Chondrocyte (in vitro differentiated cells): ENCODE measurements at places on chromosomes 7 and 10. TPM values are rescaled to one million over a fixed set of nuclear protein-coding genes. Genes with fewer than 3 reads are reported as not detected.

Gene FAM25A
- not detected in 3 replicates for total RNA-seq

- DNase-seq = no peak
- no peaks in the 10 kb centered on the region for H3K27me3 ChIP-seq
- no peaks in the 10 kb centered on the region for H3K4me1 ChIP-seq
Measured at GRCh38 chr10:85614566-85614965, 752.0 kb downstream of the GRID1 start.

DNA sequence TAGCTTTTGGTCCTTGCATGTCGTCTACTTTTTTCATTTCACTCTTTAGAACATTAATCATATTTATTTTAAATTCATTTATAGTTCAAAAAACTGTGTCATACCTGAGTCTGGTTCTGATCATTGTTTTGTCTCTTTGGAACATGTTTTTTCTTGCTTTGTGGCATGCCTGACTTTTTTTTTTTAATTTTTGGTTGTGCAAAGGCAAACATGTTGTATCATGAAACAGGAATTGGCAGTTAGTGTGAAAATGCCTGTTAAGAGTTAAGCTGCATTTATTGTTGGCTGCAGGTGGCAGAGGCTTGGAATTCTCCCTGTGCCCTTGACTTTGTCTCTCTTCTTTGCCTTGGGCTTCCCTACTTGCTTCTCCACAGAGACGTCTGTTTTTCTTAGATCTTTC lies 525.0 kb upstream of the ADARB2 start:
- no peak for DNase-seq
- H3K4me3 ChIP-seq = no peak overlapping the region
- H3K27ac ChIP-seq = no peak overlapping the region
- no peaks in the 10 kb centered on the region for H3K4me1 ChIP-seq

GRCh38 chr10:124301736-124302135 lies 117.0 kb downstream of the OAT start:
- DNase-seq = peak; percentile 48
- no peaks in the 10 kb centered on the region for H3K4me1 ChIP-seq
- H3K4me3 ChIP-seq = no peak overlapping the region
- peaks cover 8% of the 10 kb centered on the region for H3K36me3 ChIP-seq
- no peak overlapping the region for H3K27ac ChIP-seq
- H3K27me3 ChIP-seq = peaks cover 3% of the 10 kb centered on the region

DNA sequence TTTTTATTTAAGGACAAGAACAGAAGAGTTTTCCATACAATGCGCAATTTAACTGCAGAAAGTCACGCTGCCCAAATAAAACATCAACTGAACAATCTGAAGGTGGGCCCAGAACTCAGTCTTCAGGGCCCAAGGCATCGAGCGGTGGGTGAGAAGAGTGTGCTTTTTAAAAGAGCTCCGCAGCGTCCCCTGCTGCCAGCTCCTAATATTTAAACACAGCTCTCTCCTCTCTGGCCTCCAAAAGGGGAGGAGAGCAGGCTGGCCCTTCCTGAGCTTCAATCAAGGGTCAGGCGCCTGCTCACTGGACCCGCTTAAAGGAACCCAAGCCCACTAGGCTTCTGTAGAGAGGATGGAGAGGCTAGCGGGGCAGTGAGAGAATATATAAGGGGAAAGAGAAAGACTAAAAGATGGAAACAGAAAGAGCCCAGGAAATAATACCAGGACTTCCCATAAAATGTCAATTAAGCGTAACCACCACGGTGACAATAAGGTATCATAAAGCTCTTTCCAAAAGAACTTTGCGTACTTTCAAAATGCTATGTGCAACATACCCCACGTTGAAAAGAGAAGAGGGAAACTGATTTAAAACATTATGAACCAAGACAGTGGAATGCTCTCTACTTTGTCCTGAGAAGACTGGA lies 2.8 kb downstream of the FAM53B start:
- H3K27me3 ChIP-seq = no peaks in the 10 kb centered on the region
- peak overlapping the region; percentile 50 for H3K4me3 ChIP-seq
- H3K36me3 ChIP-seq = no peaks in the 10 kb centered on the region
- H3K27ac ChIP-seq = no peak overlapping the region
- no peak for DNase-seq

Gene ARHGAP12
- total RNA-seq = 16.5 to 18.1 TPM (median 16.7 TPM) in 3 replicates

GRCh38 chr10:113958631-113959382 lies 84.9 kb upstream of the ADRB1 start:
- no peaks in the 10 kb centered on the region for H3K27me3 ChIP-seq
- no peak for DNase-seq
- peak overlapping the region; percentile 92 for H3K27ac ChIP-seq
- no peaks in the 10 kb centered on the region for H3K36me3 ChIP-seq
- no peak overlapping the region for H3K4me3 ChIP-seq
- peaks cover 46% of the 10 kb centered on the region for H3K4me1 ChIP-seq

Gene PAX4
- not detected in 3 replicates for total RNA-seq

DNA sequence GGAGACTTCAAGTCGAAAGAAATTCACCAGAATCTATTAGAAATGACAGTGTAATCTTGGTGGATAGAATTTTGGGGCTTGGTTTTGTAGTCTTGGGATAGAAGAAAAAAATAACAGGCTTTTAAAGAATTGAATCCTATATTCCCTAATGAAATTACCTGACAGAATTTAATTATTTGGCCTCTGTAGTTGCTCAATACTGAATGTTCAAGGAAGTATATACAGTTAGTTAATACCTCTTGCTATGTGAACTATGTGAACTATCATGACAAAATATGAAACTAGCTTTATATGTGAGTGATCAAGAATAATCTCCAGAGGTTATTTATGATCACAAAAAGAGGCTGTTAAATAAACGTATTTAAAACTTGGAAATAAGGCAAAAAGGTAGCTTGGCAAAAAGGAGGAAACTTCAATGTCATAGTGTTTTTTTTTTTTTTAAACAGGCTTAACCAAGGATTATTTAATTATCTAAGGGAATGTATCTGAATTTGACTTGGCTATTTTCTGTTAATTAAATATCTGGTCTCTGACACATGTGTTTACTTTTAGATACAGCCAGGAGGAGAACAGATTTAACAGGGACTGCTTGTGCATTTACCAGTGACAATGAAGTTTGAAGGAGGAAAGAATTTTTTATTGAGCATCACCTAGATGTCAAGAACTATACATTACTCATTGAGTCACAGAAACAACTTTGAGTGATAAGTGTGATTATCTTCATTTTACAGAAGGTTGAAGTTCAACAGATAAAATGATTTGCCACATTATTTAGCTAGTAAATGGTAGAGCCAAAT lies 11.5 kb upstream of the CASD1 start:
- no peaks in the 10 kb centered on the region for H3K27me3 ChIP-seq
- H3K4me1 ChIP-seq = no peaks in the 10 kb centered on the region
- no peaks in the 10 kb centered on the region for H3K36me3 ChIP-seq

- no peak for DNase-seq
- peaks cover 6% of the 10 kb centered on the region for H3K27me3 ChIP-seq
Measured at GRCh38 chr7:136234040-136234439, 256.9 kb upstream of the MTPN start.

Gene TSPAN12
- total RNA-seq = 6.8 to 10.5 TPM (median 7.8 TPM) in 3 replicates

DNA sequence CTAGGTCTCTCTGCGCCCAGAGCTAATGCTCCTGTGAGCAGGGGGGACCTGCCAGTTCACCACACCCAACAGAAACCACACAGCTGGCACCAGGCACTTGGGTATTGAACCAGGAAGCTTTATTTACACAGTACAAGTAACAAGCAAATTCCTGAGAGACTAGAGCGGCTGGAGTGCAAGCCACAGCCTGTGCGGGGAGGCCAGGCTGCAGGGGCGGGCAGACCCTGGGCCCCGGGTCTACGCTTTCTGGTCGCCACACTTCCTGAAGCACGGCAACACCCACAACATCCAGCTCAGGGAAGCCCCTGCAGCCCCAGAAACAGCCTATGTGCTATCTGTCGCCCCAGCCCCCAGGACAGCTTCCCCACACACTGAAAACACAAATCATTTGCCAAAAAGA lies 125.0 kb downstream of the FAM53B start:
- H3K27me3 ChIP-seq = no peaks in the 10 kb centered on the region
- H3K36me3 ChIP-seq = no peaks in the 10 kb centered on the region
- DNase-seq = no peak

Gene MICALL2
- total RNA-seq = 44.5 to 56.9 TPM (median 45.2 TPM) in 3 replicates

GRCh38 chr7:133945497-133945896 lies 181.6 kb upstream of the LRGUK start:
- H3K27ac ChIP-seq = no peak overlapping the region
- H3K36me3 ChIP-seq = peaks cover 1% of the 10 kb centered on the region
- H3K4me1 ChIP-seq = peaks cover 5% of the 10 kb centered on the region
- no peak overlapping the region for H3K4me3 ChIP-seq
- no peaks in the 10 kb centered on the region for H3K27me3 ChIP-seq

Gene TES
- 157 to 261 TPM (median 247 TPM) in 3 replicates for total RNA-seq

DNA sequence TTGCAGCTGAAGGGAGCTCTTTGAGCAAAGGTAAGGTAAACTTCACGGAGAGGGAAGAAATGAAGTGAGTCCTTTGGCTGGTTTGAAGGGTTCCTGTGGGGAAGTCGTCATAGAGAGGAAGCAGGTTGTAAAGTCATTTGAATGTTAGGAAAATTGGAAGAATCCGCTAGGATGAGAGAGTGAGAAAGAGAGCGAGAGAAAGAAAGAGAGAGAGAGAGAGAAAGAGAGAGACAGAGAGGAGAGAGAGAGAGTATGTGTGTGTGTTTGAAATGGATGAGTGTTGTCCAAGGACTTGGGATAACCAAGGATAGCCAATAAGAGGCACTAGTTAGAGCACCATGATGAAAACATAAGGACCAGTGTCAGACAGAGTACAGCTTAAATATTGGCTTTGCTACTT lies 43.1 kb downstream of the FEZF1 start:
- no peaks in the 10 kb centered on the region for H3K36me3 ChIP-seq
- no peaks in the 10 kb centered on the region for H3K4me1 ChIP-seq
- H3K27ac ChIP-seq = no peak overlapping the region

DNA sequence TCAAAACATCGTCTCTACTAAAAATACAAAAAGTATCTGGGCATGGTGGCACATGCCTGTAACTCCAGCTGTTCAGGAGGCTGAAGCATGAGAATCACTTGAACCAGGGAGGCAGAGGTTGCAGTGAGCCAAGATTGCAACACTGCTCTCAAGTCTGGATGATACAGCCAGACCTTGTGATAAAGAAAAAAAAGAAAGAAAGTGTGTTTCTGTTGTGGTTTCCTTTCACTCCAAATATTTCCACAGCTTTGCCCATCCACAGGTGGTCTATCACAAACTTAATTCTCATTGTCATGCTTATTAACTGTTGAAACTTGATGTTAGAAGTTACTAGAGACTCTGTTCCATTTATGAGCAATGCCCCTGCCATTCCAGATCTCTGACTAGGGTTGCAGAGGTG lies 316.0 kb upstream of the SEMA3C start:
- DNase-seq = no peak
- H3K4me1 ChIP-seq = no peaks in the 10 kb centered on the region
- no peak overlapping the region for H3K4me3 ChIP-seq
- no peak overlapping the region for H3K27ac ChIP-seq

Gene STK31
- 0.07 to 0.13 TPM in 2 of 3 replicates, not detected in the other for total RNA-seq

Gene ATOH7
- total RNA-seq = not detected in 3 replicates

DNA sequence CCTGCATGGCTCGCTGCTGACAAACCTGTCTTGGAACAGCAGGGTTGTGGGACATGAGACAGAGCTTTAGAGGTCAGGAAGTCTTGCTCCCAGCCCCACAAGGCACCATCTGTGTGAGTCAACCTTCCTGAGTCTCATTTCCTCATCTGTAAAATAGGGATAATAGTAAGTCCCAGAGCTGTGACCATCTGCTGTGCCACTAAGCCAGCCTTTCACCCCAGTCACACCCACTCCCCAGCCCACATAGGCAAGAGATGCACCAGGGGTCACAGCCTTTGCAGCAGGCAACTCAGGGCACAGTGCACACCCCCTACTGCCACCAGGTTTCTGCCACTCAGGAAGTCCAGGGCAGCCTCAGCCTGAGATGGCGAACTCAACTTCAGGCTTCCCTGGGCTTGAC lies 29.4 kb upstream of the CDH23 start:
- peaks cover 8% of the 10 kb centered on the region for H3K4me1 ChIP-seq
- H3K27me3 ChIP-seq = peaks cover 19% of the 10 kb centered on the region
- no peak for DNase-seq
- H3K36me3 ChIP-seq = no peaks in the 10 kb centered on the region
- H3K4me3 ChIP-seq = no peak overlapping the region

Gene RNF148
- total RNA-seq = not detected in 3 replicates

- peaks cover 22% of the 10 kb centered on the region for H3K27me3 ChIP-seq
- no peak for DNase-seq
- no peak overlapping the region for H3K4me3 ChIP-seq
- no peaks in the 10 kb centered on the region for H3K4me1 ChIP-seq
- H3K27ac ChIP-seq = no peak overlapping the region
Measured at GRCh38 chr10:7417807-7418206, 7.0 kb upstream of the SFMBT2 start.

Gene LMOD2
- total RNA-seq = not detected in 3 replicates

DNA sequence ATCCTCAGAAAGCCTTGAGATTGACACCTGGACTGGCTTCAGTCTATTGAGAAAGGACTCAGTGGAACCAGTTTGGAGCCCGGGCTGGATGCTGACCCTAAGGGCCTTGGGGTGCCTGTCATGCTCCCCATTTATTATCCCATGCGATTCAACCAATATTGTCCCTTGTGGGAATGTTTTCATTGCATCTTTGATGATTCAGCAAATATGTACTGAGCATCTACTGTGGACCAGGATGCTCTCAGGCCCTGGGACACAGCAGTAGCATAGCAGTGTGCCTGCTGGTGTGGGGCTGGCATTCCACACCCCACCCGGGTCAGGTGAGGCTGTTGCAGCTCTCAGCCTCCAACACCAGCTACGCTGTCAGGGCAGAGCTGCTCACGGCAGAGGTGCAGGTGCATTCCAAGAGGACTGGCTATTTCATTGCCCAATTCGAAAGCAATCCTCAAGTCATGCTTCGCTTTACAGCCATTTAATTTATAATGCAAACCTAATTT lies 586.0 kb downstream of the TCERG1L start:
- H3K27ac ChIP-seq = no peak overlapping the region
- no peaks in the 10 kb centered on the region for H3K36me3 ChIP-seq
- H3K27me3 ChIP-seq = no peaks in the 10 kb centered on the region
- peak; percentile 49 for DNase-seq
- H3K4me1 ChIP-seq = no peaks in the 10 kb centered on the region
- H3K4me3 ChIP-seq = no peak overlapping the region

- no peak for DNase-seq
- H3K4me3 ChIP-seq = no peak overlapping the region
- no peak overlapping the region for H3K27ac ChIP-seq
- peaks cover 11% of the 10 kb centered on the region for H3K36me3 ChIP-seq
- H3K27me3 ChIP-seq = no peaks in the 10 kb centered on the region
- peaks cover 4% of the 10 kb centered on the region for H3K4me1 ChIP-seq
Measured at GRCh38 chr7:95908499-95908898, 136.1 kb downstream of the DYNC1I1 start.

Gene DENND2A
- 6.5 to 16.3 TPM (median 16.0 TPM) in 3 replicates for total RNA-seq
